Caki2 (cell line): ENCODE measurements at places on chromosomes 4 and X. TPM values are rescaled to one million over a fixed set of nuclear protein-coding genes. Genes with fewer than 3 reads are reported as not detected.

- DNase-seq = peak; percentile 36
Measured at GRCh38 chrX:152915541-152916241, 17.8 kb downstream of the ZNF185 start.

DNA sequence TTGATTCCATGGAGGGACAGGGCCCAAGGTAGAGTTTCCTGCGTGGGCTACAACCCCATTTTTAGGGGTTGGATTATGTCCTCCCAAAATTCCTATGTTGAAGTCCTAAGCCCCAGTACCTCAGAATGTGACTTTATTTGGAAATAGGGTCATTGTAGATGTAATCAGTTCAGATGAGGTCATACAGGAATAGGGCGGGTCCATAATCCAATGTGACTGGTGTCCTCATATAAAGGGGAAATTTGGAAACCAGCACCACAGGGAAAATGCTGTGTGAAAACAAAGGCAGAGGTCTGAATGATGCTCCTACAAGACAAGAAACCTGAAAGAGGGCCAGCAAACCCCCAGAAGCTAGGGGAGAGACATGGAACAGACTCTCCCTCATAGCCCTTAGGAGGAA is 31.1 kb upstream of the MAMLD1 start:
- no peak for DNase-seq

DNA sequence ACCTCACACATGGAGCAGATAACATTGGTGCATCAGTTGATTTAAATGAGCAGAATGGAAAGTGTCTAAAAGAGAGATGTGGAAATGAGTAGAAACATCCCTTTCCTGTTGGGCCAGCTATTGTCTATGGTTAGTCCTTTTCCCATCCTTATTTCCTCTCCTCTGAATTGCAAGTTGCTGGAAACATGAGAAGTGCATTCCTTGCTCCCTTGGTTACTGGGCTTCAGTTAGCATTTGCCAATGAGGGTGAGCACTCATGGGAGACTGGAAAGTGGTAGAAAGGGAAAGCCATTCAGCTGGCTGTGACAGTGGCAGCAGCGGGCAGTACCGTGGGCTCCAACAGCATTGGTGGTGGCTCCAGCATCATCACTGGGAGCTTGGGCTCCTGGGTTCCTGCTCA is 96.0 kb upstream of the IGFBP7 start:
- DNase-seq = no peak

- DNase-seq = no peak
Measured at GRCh38 chr4:2251795-2252529, 9.9 kb downstream of the MXD4 start.

DNA sequence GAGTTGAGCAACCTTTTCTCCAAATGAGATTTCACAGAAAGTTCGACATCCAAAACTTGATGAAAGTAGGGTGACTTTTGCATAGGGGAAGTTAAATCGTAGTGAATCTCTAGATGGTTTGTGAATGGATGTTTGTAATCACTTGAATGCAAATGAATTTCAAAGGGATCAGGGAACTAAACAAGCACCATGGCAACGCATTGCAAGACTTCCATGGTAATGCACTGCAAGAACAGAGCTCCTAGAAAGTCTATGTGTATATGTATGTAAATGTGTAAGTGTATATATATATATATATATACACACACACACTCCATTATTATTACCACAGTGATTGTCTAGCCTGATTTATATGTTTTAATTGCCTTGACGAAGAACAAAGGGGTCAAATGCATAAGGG is 27.3 kb downstream of the INTS6L start:
- DNase-seq = no peak

DNA sequence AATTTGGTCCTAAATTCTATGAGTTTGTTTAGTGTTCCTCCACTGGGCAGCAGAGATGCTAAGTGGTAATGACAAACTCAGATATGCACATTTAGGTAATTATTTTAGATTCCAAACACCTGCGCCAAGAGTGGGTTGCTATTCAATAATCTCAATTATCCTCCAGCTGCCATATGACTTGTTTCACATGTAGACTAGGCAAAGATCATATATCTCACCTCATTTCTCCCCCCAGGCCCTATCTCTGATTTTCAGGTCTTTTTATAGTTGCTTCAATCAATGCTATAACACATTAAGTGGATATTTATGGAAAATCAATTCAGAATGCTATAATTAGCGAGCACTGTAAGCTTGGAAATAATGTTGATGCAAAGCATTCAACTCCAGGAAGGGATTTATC is 217.6 kb downstream of the KCTD8 start:
- DNase-seq = no peak

DNA sequence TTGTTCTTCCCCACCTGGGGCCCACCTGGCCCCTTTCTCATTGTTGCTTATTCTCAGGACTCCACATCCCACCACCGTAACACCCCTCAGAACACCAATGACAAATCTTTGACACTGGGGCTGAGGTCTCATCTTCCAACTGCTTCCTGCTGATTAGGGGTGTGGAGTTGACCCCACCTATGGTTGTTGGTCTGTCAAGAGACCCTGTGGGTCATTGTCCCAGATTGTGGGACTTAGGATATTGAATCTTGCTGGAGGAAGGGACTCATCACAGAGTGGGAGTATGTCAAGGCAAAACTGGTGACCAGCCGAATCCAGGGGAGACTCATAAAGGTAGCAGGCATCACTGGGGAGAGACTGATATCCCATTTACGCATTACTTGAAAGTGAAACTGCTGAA is 140.2 kb upstream of the PLAC1 start:
- no peak for DNase-seq

DNA sequence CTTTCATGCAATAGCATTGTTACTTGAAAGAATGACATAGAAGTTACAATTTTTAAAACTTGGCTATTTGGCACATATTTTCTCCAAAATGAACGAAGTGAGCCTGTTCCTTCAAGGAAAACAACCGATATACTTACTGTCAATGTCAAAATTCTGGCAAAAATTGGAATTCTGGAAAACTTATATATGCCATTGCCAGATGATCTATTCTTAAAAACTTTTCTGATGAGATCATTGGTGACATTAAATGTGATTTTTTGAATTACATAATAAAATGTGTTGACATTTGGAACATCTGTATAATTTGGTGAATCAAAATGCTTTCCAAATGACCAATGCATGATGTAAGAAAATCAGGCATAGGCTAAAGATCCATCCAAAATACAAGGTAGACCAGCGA is 209.0 kb downstream of the SCFD2 start:
- no peak for DNase-seq

GRCh38 chr4:82480771-82481505 is 50.5 kb downstream of the ENOPH1 start:
- DNase-seq = no peak

DNA sequence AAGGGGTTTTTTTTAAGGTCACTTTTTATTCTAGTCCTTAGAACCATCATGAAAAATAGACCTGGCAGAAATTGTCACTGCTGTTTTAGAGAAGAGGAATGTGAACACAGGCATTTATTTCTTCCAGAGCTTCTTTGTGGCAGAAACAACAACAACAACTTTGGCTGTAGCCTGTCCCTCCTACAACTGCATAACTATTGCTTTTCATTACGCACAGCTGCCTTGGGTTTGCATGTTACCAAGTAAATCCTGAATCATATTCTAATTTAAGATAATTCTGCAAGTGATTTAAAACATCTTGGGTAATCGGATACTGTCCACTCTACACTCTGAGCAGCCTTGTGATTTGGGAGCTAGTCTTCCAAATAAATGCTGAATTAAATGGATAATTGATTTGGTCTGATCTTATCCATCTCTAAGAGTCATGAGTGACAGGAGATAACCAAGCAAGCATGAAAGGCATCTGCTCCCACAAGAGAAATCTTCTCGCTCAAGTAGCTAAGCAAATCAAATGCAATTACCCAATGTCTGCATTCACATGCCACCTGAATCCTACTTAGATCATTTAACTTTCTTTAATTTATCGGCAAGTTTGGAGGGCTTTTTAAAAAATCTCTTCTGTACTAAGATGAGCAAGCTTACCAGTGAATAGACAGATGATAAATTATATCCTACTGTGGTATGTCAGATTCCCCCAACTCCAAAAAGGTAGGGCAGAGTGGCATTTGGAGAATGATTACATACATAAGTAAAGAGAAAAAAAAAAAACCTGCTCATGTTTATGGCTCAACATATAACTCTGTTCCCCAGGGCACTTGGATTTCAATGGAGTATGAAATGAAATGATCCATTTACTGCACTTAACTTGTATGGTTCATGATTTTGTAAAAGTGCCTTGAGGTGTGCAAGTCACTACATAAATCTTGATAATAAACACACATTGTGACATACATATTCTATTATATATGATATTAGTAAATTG is 73.6 kb downstream of the EGF start:
- no peak for DNase-seq

RASGEF1B gene
- total RNA-seq = 3.6 and 5.5 TPM in 2 replicates

CXCL1 gene
- 2.7 TPM in 1 of 2 replicates, not detected in the other for total RNA-seq

MAGEC1 gene
- total RNA-seq = not detected in 2 replicates

RIPPLY1 gene
- total RNA-seq = not detected in 2 replicates

TRPC3 gene
- 0.98 TPM in 1 of 2 replicates, not detected in the other for total RNA-seq

RAB9B gene
- total RNA-seq = 2.7 TPM in 1 of 2 replicates, not detected in the other

PCDH10 gene
- total RNA-seq = 2.4 and 2.5 TPM in 2 replicates

SLIT2 gene
- 0.07 and 0.78 TPM in 2 replicates for total RNA-seq

CXorf51A gene
- not detected in 2 replicates for total RNA-seq

TCP11X2 gene
- not detected in 2 replicates for total RNA-seq
